ENCODE measurements at places on chromosomes 13 and 19.

DNA sequence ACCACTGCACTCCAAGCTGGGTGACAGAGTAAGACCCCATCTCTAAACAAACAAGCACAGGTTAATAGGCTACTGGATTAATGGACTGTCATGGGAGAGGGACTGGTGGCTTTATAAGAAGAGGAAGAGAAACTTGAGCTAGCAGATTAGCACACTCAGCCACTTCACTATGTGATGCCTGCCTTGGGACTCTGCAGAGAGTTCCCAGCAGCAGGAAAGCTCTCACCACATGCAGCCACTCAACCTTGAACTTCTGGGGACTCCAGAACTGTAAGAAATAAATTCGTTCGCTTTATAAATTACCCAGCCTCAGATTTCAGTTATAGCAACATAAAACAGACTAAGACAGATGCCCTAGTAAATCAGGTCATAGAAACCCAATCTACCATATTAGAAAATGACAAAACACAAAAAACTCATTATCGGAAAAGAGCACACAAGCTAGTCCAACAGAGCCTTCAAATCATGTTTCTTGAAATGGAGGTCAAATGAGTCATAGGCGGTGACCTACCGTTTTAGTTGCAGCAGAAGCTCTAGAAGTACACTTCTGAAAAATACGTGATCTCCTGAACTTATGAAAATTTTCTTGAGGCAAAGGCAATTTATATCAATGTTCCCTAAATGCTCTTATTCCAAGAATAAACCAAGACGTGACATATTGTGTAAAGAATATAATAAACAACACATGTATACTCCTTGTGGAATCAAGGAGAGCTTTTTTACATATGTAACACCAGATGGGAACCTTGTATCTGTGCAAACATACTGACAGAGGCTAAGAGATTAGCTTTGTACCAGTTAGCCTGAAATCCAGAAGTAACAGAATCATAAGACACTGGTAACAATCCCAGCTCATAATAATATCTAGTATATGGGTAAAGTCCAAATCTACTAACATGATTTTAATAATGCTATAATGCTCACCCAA is 340.9 kb upstream of the SGCG start:
- no peak for DNase-seq

- no peak for DNase-seq
Observed at GRCh38 chr13:110957181-110957884, 42.5 kb upstream of the ANKRD10 start.

- no peak for DNase-seq
Observed at GRCh38 chr19:15502264-15502663, 6.1 kb upstream of the CYP4F22 start.

DNA sequence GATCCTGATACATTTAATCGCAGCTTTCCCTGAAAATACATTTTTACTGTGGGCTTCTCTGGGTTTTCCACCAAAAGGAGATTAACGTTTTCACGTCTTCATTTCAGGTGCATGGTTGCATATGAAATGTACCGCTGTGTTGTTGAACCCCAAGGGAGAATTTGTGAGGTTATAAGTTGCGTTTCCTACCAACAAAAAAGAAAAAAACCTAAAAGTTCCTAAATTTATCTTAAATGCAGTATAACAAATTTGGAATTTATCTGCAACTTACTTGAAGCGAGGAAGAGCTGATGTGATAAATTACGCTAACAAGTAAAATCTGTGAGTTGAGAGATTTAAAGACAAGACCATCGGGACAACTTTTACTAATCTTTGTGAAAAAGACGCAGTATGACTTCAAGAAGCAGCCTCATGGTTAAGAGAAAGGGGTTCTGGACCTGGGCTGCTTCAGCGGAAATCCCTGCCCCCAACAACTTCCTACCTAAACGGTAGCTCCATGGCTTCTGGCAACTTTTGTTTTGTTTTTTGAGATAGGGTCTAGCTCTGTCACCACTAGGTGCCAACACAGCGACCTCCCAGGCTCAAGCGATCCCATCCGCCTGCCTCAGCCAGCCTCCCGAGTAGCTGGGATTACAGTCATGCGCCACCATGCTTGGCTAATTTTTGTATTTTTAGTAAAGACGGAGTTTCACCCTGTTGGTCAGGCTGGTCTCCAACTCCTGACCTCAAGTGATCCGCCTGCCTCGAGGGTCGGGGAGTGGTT is 958 bp upstream of the OBI1 start:
- peak; percentile 11 for DNase-seq

- no peak for DNase-seq
Observed at GRCh38 chr13:34179927-34180326, 362.0 kb downstream of the RFC3 start.

GRCh38 chr19:41064974-41065569 is 23.2 kb upstream of the CYP2A13 start:
- DNase-seq: no peak

DNA sequence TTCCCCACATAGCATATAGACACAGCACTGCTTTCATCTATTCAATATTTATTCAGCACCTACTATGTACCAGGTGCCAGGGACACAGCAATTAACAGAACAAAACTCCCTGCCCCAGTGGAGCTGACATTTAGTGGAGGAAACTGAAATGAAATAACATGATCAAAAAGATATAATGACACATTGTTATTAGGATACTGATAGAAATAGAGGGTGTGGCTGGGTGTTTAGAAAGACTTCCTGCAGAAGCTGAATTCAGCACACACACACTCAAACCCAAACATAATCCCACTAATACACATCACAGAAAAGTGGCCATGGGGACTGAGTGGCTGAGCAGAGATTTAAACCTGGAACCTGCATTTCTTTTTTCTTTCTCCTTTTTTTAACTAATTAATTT is 3.8 kb upstream of the CDC37 start:
- no peak for DNase-seq

GRCh38 chr19:43416951-43417623 is 2.4 kb downstream of the TEX101 start:
- DNase-seq: no peak

DNA sequence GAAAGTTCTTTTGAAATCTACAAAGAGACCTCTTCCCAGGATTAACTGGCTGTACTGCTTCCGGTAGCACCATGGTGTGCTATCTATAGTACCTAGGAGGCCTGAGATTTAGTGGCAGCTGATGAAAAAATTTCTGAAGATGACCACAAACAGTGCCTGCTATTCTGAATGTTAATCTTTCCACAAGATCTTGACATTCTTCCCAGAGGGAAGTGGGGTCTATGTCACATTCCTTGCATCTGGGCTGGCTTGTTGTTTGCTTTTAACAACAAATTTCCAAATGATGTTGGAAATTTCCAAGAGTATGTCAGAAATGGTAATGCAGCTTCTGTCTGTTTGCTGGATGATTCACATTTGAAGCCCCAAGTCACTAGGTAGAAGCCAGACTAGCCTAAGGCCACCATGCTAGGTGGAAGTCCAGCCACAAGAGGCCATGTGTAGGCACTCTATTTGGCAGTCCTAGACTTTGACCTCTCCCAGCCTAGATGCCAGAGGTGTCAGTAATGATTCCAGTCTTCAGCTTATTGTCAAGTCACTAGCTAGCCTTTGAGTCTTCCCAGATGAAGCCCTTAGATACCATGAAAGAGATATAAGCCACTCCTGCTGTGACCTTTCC is 22.1 kb downstream of the SPART start:
- DNase-seq: no peak

DNA sequence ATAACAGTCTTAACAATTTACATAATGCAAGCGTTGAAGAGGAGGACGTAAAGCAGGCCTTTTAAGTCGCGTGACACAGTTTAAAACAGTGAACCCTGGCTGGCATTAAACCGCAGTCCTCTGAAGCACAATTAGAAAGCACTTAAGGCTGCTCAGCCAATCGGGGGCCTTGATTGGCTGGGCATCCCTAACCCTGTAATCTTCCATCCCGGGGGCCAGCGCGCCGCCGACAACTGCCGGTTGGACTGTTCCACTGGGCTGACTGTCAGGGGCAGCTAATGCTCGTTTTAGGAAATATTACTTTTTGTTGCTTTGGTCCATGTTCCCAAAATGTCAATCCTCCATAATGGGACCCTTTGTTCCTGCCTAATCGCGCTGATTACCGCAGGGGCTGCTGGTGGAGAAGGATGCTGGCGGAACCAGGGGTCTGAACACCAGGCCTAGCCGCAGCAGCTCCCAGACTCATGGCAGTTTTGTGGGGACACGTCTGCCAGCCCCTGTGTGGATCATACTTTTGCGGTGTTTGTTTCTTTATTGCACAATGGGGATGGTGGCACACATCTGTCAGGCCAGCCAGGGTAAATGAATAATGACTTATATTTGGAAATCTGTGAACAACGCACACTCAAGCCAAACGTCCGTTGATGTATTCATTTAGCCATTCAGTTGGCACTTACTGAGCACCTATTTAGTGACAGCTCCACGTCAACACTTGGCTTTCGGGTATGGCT is 127.1 kb upstream of the SPACA7 start:
- DNase-seq: no peak

DNA sequence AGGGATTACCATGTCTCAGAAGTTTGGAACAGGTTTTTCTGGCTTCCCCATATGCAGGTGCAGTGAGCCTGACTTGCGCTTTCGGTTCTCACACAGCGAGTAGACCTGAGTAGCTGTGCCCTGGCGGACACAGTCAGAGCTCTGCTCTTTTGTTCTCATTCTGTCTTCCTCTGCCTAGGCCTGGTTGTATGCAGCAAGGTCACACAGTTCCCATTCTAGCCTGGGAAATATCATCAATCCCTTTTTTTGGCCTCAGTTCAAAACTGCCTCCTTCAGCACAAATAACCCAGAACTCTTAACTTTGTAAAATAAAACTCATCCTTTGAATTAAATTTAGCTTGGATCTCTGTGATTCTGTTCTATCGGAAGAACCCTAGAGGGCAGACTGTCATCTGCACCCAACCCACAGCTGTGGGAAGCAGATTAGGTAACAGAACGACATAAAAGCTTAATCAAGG is 10.2 kb downstream of the OXGR1 start:
- no peak for DNase-seq

All from CD8-positive, alpha-beta T cell (primary cell).